ENCODE measurements at places on chromosomes 11 and 22.

DNA sequence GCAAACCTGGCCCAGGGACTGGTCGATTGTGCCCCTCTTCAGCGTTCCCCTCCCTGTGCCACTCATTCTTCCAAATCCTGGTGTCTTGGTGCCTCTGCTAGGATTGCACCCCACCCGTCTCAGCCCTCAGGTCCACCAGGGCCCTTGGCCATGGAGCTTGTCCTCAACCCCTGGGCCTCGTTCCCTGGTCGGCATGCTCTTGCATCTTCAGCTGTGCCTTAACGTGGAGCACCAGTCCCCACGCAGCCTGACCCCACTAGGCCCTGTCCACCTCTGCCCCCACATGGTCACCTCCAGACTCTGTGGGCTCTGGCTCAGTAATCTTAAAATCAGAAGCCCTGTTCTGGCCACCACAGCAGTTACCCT, 61.1 kb downstream of the OSBP2 start:
- H3K36me3 ChIP-seq, result no peaks in the 10 kb centered on the region
- H3K4me1 ChIP-seq, result no peaks in the 10 kb centered on the region
- H3K27ac ChIP-seq, result no peak overlapping the region
- H3K27me3 ChIP-seq, result no peaks in the 10 kb centered on the region
- DNase-seq, result no peak

DNA sequence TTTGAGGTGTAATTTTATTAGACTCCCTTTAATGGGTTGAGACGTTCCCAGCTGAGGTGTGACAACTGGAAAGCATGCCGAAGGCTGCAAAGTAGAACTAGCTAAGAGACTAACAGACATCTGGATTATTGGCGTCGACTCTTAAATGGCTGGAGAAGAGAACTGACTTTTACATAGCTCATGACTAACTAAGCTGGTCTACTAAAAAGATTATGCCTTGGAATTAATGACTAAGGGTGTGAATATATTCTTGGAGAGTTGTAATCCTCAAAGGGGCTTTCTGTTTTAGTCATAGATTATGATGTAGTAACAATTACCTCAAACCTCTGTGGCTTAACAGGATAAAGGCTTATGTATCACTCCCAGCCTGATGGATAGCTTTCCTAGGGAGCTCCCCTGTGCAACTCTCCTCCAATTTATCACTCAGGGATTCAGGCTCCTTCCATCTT, 39.5 kb upstream of the SLC5A12 start:
- H3K4me3 ChIP-seq, result no peak overlapping the region
- no peak overlapping the region for H3K27ac ChIP-seq
- DNase-seq, result no peak
- no peaks in the 10 kb centered on the region for H3K27me3 ChIP-seq
- H3K4me1 ChIP-seq, result no peaks in the 10 kb centered on the region
- H3K36me3 ChIP-seq, result no peaks in the 10 kb centered on the region

DNA sequence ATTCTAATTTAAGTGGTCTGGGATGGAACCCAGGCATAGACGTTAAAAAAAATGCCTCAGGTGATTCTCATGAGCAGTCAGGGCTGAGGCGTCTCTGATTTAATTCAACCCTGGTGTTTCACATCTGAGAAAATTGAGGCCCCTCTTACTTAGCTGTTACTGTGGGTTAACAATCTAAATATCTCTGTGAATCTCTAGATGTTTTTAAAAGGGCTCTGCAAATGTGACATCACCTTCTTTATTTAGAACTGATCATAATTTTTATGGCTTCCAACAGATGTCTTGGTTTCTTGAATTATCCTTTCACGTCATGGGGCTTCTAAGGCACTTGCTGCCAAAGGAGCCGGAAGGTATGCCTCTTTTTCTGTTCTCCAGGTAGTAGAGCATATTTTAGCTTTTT, 76.1 kb upstream of the LIN7C start:
- no peaks in the 10 kb centered on the region for H3K36me3 ChIP-seq
- no peak for DNase-seq
- H3K27me3 ChIP-seq, result no peaks in the 10 kb centered on the region
- H3K4me3 ChIP-seq, result no peak overlapping the region

DNA sequence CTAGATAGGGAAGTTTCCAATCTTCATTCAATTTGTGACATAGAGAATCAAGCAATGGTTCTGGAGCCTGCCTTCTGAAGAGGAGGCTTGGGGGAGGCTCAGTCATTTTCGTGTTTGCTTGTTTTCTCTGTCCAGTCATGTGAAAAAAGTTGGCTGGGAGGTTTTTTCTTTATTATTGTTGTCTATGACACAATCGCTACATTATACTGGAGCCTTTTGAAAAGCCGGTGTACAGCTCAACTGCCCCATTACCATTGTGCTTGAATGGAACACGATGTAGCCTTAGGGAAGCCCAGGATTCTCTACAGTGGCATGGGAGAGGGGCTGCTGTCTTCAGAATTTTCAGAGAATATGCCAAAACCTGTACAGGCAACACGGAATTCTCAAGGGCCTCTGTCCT, 57.9 kb upstream of the NCAM1 start:
- no peaks in the 10 kb centered on the region for H3K36me3 ChIP-seq
- no peak overlapping the region for H3K4me3 ChIP-seq
- H3K27ac ChIP-seq, result no peak overlapping the region
- DNase-seq, result no peak
- no peaks in the 10 kb centered on the region for H3K27me3 ChIP-seq
- no peaks in the 10 kb centered on the region for H3K4me1 ChIP-seq

GRCh38 chr11:59814021-59814420, 3.4 kb upstream of the MRPL16 start:
- no peaks in the 10 kb centered on the region for H3K4me1 ChIP-seq
- peaks cover 2% of the 10 kb centered on the region for H3K36me3 ChIP-seq

DNA sequence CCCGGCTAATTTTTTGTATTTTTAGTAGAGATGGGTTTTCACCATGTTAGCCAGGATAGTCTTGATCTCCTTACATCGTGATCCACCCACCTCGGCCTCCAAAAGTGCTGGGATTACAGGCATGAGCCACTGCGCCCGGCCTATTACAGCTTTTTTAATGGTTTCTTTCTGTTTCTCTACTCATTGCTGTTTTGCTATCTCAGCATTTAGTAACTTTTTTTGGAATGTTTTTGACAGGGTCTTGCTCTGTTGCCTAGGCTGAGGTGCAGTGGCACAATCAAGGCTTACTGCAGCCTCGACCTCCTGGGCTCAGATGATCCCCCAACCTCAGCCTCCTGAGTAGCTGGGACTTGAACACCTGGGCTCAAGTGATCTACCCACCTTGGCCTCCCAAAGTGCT, 4.7 kb upstream of the CRKL start:
- H3K27me3 ChIP-seq, result no peaks in the 10 kb centered on the region
- no peak overlapping the region for H3K4me3 ChIP-seq
- DNase-seq, result no peak
- no peak overlapping the region for H3K27ac ChIP-seq
- peaks cover 4% of the 10 kb centered on the region for H3K4me1 ChIP-seq
- no peaks in the 10 kb centered on the region for H3K36me3 ChIP-seq
